ENCODE measurements at places on chromosomes 16 and 17.
A peak's percentile ranks its signal among the peaks of the same experiment; 100 is the strongest.

DNA sequence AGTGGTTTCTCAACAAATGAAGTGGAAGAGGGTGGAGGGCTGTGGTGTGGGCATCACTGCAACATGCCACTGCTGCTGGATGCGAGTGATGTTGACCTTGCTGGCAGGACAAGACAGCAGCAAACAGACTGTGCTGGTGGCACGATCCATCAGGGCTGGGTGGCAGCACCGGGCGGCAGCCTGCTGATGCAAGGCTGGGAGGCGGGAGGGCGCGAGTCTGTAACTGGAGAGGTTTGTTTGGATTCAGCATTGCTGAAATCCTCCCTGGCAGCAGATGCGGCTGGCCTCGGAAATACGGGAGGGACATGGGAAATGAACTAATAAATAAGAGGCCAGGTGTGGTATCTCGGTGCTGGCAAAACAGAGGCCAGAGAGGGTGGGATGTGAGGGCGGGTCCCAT lies 224.2 kb downstream of the ENGASE start:
- DNase-seq = no peak

- DNase-seq = no peak
Observed at GRCh38 chr16:46887524-46887854, 3.3 kb downstream of the GPT2 start.

DNA sequence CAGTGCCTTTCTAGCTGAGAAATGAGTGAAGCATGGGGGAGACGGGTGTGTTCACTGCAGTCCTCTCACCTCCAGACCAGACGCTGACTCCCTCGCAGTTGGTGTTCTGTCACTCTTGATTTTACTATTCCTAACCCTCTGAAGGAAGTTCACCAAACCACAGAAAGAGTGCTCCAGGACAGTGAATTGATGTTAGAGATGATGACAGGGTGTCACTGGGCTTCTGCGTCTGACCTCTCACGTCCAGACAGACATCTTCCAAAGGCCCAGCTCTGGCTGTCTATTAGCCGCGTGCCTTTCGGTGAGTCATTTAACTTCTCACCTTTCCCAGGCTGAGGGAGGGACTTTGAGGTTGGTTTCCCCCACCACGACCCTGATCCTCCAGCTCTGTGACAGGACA lies 8.2 kb downstream of the CRAMP1 start:
- no peak for DNase-seq

- DNase-seq = peak; percentile 56
Observed at GRCh38 chr17:3695723-3696411, at the start of gene P2RX5. Gene P2RX5, minus strand, starts transcription at chr17:3696155. Its CDS starts 150 bp downstream, at chr17:3696005.

DNA sequence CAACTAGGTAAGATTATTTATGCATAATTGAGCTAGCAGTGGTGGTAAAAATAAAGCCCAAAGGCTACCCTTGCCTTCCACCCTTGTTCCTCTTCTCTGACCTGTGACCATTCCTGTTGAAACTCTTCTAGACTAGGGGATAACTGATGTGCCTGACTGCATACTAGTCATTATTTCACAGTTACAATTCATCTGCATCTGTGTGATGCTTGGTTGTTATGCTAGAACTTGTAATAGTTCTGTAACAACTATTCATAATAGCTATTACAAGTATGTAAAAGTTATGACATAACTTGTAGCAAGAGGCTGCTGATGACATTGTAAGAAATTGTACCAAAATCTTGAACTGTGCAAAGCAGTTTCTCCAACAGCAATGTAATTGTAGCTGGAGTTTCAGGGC lies 2.4 kb upstream of the VAC14 start:
- no peak for DNase-seq

- no peak for DNase-seq
Observed at GRCh38 chr16:47625115-47625567, 164.0 kb downstream of the PHKB start.

DNA sequence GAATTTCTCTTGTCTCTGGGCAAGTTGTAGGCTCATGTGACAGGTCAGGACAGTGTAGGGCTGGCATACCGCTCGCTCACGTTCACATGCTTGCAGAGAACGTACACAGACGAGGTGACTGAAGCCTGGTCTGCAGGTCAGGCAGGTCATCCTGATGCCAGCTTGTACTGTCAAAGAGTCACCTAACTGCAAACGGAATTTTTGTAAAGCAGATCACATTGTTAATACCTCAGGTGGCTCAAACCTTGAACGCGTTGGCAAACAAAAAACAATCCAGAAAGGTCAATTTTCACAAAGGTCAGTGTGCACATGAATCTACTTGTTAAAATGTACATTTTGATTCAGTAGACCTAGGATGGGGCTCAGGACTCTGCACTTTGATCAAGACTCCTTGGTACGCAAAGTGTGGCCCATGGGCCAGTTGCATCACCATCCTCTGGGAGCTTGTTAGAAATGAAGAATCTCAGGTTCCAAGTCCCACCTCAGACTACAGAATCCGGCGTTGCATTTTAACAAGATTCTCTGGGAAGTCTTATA lies 28.6 kb downstream of the ANKRD40 start:
- DNase-seq = no peak

GRCh38 chr16:1465567-1465915 lies 9.3 kb downstream of the CLCN7 start:
- DNase-seq = no peak

Data from CD4-positive, alpha-beta T cell treated with Interleukin-10 for 1 hour (primary cell).